IPS-NIHi11 (cell line): ENCODE measurements at places on chromosomes 5 and 9.

GRCh38 chr5:172224996-172225395, 31.0 kb downstream of the EFCAB9 start:
- DNase-seq, result no peak

DNA sequence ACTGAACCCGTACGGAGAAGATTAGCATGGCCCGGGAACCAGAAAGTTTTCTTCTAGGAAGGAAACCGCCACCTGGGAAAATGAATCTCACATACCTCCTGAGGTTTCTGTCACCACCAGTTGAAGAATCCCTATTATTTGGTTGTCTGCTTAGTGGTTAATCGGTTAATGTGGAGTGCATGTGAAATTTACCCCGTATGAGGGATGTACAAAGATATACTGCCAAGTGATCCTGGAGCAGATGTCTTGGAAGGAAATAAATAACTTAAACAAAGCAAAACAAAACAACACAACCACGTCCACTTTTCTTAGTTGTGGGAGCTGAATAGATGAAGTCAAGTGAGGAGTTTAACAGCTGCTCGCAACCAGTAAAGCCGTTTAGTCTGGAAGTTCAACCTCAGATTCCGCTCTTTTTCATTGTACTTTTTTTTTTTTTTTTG, 3.8 kb downstream of the DMRT2 start:
- DNase-seq, result no peak

DNA sequence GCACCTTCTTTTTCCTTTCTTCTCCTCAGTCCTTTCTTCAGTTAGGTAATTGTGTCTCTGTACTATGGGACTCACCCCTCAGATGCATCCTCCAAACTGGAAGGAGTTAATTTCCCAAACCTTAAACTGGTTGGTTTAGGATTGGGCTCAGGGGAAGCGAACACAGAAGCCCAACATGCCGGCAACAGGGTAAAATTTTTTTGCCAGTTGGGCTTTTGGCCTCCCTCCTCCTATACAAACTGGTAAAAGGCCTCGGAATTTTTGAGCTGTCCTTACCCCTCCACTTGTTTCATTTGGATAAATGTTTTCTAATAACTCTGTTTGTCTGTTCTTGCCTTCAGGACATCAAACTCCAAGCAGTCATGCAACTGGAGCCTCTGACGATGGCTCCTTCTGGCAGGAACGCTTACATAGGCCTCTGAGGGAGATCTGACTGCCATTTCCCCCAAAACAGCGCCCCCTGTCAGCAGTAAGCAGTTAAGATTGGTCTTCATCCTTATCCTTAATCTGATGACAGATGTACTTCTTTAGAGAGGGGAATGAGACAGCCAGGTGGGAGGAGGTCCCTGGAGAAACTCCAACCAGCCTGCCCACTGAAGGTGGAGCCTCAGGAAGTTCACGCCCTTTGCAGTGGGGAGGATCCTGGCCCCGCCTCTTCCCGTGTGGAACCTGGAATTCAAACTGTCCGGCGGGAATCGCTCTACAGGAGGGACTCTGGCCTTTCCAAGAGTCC, 57.8 kb upstream of the SPINK5 start:
- peak; percentile 22 for DNase-seq

DNA sequence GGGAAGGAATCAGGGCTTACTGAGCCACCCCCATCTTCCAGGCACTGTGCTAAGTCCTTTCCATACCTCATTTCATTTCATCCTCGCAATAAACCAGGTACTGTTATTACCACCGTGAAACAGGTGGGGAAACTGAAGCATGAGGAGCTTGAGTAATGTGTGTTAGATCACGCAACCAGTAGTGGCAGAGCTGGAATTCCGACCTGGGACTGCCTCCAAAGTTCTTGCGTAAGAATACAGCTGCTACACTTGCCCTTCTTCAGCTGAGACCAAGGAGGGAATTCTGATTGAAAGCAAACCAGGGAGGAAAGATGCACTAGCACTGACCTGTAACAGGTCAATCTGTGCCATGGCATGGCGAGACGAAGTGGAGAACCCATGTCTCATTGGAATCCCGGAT, 113.4 kb upstream of the MSX2 start:
- no peak for DNase-seq

DNA sequence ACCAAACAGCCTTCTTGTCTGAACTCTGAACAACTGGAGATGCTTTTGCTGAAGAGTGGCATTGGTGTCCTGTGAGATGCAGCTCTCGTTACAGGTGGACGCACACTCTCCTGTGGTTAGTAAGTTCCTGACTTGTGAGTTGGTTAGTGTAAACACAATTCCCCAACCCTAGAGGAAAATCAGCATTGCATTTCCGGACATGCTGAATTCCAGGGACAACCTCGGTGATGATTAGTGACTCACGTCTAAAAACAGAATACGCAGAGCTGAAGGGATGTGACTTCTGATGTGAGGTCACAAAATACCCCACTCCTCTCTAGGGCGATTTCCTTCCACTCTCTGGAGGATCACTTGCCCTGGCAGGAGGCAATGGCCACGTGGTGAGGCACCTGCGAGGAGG, 5.0 kb downstream of the OR2V2 start:
- no peak for DNase-seq

GRCh38 chr9:26956860-26957233, 635 bp downstream of the IFT74 start:
- no peak for DNase-seq

DNA sequence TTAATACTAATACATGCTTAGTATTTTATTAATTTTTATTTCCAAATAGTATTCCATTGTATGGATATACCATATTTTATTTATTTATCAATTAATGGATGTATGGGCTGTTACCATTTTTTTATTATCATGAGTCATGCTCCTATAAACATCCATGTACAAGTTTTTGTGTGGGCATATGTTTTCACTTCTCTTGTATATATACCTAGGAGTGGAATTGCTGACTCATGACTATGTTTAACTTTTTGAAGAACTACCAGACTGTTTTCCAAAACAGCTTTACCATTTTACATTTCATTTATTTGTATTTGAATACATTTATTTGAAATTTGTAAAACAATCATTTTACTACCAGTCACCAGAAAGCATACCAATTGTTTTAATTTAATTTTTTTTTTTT, 14.1 kb upstream of the LRRC19 start:
- no peak for DNase-seq
